ENCODE measurements at places on chromosomes 5 and 9.

DNA sequence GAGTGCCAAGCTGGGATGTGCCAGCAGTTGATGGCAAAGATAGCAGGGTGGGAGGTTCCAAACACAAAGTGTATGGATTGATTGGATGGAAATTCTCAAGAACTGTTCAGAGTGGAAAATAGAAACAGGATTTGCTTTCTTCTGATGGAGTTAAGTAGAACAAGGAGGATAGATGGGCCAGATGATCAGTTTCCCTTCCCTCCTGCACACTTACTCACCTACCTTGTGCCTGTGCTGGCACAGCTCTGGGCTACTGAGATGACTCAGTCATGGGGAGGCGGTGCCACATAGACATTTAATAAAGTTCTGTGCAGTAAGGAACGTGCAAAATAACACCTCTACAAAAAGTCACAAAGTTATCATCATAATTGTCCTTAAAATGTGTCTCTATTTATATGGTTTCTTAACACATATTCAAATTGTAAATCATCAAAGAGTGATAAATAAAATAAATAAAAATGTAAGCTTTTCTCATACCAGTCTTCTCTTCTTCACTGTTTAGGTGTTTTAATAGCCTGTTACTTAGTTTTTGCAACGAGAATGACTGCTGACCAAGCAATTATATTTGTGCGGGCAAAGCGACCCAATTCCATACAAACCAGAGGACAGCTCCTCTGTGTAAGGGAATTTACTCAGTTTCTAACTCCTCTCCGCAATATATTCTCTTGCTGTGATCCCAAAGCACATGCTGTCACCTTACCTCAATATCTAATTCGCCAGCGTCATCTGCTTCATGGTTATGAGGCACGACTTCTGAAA lies 12.7 kb downstream of the PTPDC1 start:
- DNase-seq, result no peak

DNA sequence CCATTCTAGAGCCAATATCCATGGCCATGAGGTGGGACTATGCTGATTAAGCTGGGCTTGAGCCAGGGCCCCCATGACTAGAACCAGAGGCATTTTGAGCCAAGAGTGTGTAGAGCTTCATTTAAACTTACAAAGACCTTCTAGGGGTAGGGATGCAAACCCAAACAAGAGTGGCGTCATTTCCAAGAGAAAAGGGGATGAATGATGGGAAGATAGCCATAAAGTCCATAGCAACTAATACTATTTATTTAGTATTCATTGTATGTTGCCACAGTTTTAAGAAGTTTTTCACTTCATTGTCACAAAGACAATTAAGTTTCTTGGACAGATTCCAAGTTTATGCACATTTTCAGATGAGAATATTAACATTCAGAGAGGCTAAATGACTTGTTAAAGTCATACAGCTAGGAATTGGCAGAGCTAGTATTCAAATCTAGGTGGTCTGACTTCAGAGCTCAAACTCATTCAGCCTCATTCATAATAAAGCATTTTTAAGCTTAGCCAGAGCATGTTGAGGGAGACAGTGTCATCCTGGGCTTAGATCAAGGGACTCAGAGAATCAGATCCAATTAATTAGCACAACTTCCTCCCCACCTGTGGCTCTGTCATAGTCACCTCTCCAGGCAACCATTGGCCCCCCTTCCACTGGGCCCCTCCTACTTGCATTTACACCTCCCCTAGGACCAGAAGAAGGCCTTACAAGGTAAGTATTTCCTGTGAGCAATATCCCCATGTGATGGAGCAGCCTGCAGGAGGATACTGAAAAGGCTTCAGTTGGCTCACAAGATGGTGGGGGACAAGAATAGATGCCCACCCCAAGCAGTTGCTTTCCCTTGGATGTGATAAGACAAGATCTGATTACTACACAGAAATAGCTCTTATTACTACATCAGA lies 95.0 kb upstream of the PCSK1 start:
- DNase-seq, result no peak

GRCh38 chr5:41559184-41559583 lies 48.8 kb upstream of the PLCXD3 start:
- no peak for DNase-seq

GRCh38 chr9:133975511-133975910 lies 16.6 kb downstream of the VAV2 start:
- DNase-seq, result no peak

DNA sequence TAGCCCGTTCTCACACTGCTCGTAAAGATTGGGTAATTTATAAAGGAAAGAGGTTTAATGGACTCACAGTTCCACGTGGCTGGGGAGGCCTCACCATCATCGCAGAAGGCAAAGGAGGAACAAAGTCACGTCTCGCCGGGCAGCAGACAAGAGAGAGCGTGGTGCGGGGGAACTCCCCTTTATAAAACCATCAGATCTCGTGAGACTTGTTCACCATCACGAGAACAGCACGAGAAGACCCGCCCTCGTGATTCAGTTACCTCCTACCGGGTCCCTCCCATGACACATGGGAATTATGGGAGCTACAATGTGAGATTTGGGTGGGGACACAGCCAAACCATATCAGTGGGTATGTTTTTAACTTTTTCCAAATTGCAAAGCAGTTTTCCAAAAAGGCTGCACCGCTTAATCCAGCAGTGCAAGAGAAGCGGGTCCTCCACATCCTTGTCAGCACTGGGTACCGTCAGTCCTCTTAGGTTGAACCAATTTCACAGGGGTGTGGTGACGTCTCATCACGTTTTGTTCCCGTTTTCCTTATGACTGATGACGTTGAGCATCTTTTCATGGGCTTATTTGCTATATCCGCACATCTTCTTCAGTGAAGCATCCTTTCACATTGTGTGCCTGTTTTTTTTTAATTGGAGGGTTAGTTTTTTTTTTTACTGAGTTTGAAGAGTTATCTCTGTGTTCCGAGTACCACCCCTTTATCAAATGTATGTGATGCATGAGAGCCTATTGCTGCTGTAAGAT lies 8.0 kb upstream of the FCN2 start:
- DNase-seq, result no peak

GRCh38 chr9:121987314-121987713 lies 105.8 kb downstream of the TTLL11 start:
- no peak for DNase-seq

- no peak for DNase-seq
Observed at GRCh38 chr5:173123416-173123815, 20.9 kb upstream of the BNIP1 start.

DNA sequence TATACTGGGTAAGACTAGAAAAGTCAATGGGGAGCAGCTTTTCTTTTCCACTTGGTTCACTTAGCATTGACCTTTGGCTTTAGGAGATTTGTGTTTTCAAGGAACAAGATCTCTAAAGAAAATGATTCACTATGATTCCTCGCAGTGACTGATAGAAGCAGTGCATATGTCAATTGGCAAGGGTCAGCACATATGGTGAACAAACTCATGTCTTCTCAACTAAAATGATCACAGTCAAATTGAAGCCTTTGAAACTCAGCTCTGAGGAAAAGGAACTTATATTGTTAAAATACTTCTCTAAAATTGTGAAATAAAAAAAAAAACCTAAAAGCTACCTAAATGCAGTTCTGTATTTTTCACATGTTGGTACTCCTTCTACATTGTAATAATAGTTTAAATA lies 43.2 kb upstream of the IL7R start:
- DNase-seq, result no peak

- DNase-seq, result no peak
Observed at GRCh38 chr9:97510797-97511654, 9.6 kb downstream of the TMOD1 start.

GRCh38 chr5:178234121-178234749 lies 1.6 kb upstream of the PHYKPL start:
- DNase-seq, result no peak

GRCh38 chr9:90735952-90736351 lies 65.7 kb upstream of the SYK start:
- no peak for DNase-seq

DNA sequence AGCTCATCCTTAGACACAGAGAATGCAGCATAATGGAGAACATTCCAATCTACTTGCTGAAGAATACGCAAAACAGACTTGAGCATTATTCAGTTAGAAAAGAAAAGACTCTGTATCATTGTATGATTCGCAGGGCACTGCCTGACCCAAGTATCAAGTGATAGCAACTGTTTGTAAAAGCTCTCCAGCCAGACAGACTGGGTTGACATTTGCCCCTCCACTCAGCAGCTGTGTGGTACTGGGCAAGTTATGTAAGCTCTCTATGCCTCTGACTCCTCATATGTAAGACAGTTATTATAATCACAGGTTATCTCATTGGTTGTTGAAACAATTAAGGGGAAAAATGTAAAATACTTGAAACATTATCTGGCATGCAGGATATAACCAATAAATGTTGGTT lies 505.0 kb downstream of the ELAVL2 start:
- no peak for DNase-seq

DNA sequence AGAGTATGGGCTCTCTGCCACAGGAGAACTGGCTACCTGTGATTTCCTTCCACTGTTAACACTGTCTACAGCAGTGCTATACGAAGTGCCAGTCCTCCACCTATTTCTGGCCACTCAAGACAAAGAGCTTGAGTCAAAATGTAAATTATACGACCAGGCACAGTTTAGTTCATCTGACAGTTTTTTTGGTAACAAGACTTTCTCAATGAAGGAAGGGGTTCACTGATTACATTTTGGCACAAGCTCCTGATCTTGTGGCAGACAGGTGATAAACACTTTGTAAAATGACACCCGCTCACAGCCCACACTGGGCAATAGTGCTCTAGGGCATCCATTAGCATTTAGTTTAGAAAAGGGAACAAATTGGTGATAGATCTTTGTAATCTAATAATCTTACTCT lies 8.6 kb downstream of the RBM22 start:
- DNase-seq, result no peak

- DNase-seq, result no peak
Observed at GRCh38 chr5:78731884-78732283, 83.3 kb upstream of the LHFPL2 start.

DNA sequence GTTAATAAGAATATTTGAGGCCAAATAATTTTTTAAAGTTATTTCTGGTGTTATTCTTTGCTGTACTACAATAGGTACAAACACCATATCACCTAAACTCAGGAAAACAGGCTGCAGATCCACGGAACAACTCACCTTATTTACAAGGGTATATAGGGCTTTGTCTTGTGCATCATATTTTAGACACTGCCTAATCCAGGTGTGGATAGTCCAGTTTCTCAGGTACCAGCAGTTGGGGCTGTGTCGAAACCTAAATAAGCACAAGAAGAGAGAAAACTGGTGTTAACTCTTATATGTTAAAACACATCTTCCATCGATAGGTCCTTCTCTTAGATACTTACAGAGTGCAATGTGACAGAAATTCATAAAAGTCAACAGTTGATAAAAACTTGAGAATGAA lies 82.2 kb downstream of the MRPS27 start:
- DNase-seq, result no peak

DNA sequence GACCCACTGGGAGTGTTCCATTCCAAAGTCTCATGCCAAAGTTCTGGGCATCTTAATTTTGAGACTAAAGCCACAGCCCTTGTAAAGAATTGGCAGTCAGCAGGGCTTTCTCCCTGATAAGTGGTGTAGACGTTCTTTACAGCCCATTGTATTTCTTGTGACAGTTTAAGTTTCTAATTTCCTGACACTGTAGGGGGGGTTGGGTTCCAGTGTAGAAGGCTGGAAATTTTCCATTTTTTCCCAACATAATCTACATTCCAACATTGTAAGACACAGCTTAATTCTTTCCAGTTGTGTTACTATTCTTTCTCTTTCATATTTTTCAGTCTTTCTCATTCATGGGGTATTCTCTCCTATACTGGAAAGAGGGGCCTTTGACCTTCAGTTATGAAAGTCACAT lies 121.1 kb downstream of the FBXL7 start:
- DNase-seq, result no peak

- no peak for DNase-seq
Observed at GRCh38 chr5:122498163-122498562, 186.1 kb downstream of the SNCAIP start.

GRCh38 chr9:3658964-3659363 lies 133.2 kb upstream of the RFX3 start:
- no peak for DNase-seq

DNA sequence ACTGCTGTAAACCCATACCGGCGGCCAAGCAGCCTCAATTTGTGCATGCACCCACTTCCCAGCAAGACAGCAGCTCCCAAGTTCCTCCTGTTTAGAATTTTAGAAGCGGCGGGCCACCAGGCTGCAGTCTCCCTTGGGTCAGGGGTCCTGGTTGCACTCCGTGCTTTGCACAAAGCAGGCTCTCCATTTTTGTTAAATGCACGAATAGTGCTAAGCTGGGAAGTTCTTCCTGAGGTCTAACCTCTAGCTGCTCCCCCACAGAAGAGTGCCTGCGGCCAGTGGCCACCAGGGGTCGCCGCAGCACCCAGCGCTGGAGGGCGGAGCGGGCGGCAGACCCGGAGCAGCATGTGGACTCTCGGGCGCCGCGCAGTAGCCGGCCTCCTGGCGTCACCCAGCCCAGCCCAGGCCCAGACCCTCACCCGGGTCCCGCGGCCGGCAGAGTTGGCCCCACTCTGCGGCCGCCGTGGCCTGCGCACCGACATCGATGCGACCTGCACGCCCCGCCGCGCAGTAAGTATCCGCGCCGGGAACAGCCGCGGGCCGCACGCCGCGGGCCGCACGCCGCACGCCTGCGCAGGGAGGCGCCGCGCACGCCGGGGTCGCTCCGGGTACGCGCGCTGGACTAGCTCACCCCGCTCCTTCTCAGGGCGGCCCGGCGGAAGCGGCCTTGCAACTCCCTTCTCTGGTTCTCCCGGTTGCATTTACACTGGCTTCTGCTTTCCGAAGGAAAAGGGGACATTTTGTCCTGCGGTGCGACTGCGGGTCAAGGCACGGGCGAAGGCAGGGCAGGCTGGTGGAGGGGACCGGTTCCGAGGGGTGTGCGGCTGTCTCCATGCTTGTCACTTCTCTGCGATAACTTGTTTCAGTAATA lies at the start of gene FXN:
Gene FXN (plus strand): TSS at position 315 of the 871 bp plus-strand sequence. CDS start 31 bp downstream, at position 346.
- peak; percentile 60 for DNase-seq

DNA sequence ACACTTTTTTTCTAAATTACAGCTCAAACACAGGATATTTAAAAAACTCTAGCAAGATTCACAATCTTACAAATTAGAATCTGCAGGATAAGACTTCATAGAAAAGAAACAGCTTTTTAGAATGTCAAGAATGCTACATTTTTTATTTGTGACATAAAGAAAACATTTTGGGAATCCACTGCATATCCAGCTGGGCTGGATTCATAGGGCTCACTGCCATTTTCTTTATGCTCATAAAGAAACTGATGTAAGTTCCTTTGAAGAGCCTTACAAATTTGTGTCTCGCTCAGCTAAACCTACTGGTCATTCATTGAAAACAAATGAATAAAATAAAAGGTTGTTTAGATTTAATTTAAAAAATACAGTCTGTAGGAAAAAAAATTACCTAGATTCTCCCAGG lies 332.3 kb downstream of the TRPM3 start:
- DNase-seq, result no peak

All from activated naive CD8-positive, alpha-beta T cell treated with anti-CD3 and anti-CD28 coated beads, Interleukin-2, amount 50 U/mL, for 16 hours (primary cell).